ENCODE measurements at places on chromosomes 3 and 15. TPM values are rescaled to one million over a fixed set of nuclear protein-coding genes. Genes with fewer than 3 reads are reported as not detected.

The SLC27A2 gene
- 1.6 TPM for total RNA-seq

The OXTR gene
- 4.2 TPM for total RNA-seq

The FAM98B gene
- total RNA-seq = 8.9 TPM

The RSRC1 gene
- 26.9 TPM for total RNA-seq

The EXOSC7 gene
- total RNA-seq = 96.3 TPM

GRCh38 chr15:75043509-75044257, 20.3 kb downstream of the PPCDC start:
- DNase-seq = no peak

DNA sequence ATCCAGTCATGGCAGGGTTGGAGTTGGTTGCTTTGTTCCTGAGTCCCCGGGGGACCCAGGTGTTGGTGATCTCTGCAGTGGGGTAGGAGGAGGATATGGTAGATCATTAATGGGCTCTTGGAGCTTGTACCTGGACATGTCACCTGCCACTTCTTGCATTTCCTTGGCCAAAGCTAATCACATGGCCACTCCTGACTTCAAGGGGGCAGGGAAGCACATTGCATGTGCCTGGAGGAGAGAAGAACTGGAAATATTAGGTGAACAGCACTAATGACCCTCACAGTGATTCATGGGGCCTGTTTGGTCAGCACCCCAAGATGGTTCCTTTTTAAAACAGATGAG, 87.1 kb upstream of the MYZAP start:
- DNase-seq = no peak

DNA sequence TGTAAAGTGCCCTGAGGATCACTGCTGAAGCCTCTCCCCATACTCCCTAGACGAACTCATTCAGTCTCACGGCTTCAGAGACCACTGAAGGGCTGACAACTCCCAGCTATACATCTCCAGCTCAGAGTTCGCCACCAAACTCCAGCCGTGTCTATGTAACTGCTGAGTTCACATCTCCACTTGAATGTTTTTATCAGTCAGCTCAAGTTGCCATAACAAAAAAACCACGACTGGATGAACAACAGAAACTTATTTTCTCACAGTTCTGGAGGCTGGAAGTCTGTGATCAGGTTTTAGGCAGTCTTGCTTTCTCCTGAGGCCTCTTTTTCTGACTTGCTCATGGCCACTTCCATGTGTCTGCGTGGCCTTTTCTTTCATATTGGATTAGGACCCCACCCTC, 223.0 kb upstream of the LRRFIP2 start:
- DNase-seq = no peak

DNA sequence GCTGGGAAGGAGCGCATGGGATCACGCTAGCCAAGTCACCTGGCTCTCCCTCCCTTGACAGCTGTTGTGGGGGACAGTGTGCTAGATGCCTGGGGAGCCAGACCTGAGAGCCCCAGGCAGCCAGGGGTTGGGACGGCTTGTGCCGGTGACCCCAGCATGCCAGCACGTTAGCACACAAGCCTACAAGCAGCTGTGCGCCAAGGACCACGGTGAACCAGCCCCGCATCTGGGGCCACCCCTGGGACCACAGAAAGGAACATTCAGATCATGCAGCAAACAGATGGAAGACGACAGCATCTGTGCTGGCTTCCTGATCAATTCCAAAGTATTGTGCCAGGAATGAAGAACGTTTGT, 64.8 kb downstream of the NTRK3 start:
- no peak for DNase-seq

GRCh38 chr3:122890077-122890719, 95.3 kb downstream of the SLC49A4 start:
- peak; percentile 58 for DNase-seq

- no peak for DNase-seq
Measured at GRCh38 chr15:59002418-59002859, 15.0 kb downstream of the RNF111 start.

DNA sequence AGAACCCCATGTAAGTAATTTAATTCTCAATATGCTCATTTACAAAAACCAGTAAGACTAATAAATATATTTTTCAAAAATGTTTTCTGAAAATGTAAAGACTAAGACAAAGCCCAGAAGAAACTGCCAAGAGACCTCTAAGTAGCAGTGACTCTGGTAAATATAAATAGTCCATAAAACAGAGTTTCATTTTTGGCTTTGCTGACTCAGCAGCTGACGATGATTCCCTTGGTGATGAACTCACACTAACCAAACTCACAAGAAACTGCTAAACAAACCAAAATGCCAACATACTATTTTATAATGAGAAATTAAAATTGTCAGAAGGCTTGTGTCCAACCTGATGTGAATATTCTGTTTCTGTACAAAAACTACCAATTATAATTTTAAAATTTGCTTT, 31.5 kb upstream of the IMPG2 start:
- DNase-seq = no peak

DNA sequence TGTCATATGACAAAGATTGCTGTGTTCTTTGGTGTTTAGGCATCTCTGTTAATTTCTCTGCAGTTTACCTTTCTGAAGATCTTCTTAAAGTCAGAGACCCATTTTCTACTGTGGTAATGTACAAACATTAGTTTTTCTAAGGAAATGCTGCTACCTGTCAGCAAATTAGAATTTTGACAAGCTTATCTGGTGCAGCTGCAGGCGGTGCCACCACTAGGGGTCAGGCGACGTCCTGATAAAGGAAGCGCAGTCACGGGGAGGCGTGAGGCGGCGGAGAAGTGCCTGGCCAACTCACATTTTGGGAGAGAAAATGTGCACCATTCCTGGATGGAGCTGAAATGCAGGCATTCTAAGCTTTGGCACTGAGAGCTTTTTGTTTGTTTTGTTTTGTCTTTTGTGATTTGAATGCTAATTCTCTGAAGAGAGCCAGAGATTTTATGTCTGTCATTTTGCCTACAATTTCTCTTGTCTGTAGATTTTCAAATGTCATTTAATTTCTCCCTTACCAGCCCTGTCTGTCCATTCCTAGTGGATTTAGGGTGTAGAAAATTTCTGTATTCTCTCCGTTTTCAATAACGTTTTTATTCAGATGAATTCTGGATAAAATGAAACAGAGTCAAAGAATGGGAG, 24.9 kb upstream of the SIAH2 start:
- peak; percentile 66 for DNase-seq

DNA sequence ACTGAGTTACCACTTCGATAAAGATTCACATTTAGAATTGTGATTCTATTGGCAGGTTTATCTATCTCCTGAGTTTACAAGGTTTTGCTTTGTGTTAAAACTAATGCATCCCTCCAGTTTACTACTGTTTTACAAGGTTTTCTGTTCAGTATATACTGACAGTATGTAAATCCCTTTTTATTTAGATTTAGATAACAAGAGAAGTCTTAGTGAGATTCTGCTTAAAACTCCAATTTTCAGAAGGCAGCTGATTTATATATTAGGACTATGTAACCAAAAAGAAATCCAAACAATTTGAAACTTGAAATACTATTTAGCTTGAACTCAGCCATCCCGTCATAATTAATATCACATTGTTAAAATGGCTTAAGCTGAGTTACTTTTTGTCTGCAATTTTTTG, 619.2 kb downstream of the NAALADL2 start:
- DNase-seq = no peak

- no peak for DNase-seq
Measured at GRCh38 chr15:37536967-37537605, 397.4 kb upstream of the TMCO5A start.

GRCh38 chr15:45471151-45471550, 51.4 kb downstream of the SLC30A4 start:
- no peak for DNase-seq

DNA sequence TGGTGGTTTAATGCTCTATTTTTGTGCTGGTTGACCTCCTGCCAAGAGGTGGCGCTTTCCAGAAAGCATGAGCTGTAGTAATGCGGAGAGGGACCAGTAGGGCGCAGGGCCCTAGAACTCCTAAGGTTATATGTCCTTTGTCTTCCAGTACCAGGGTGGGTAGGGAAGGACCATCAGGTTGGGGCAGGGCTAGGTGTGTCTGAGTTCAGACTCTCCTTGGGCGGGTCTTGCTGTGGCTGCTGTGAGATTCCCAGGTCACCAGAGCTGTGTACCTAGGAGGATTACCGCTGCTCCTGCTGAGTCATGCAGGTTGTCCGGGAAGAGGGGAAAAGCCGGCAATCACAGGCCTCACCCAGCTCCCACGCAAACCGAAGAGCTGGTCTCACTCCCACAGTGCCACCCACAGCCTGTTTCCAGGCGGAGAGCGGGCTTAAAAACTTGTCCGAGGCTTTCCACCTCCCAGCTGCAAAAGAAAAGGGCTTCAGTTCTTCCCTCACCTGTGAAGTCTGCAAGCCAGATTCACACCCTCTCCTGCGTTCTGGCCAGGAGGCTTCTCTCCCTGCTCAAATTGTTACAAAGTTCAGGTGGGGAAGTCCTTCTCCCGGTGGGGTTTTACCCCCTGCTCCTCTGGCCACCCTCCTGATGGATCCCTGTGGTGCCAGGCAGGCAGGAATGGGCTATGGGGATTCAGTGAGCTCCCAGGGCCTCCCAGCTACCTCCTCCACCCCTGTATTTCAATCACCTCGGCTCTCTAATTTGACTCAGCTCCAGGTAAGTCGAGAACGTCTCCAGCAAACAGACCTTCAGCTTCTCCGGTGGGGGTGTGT, 37.7 kb upstream of the BCHE start:
- DNase-seq = no peak

DNA sequence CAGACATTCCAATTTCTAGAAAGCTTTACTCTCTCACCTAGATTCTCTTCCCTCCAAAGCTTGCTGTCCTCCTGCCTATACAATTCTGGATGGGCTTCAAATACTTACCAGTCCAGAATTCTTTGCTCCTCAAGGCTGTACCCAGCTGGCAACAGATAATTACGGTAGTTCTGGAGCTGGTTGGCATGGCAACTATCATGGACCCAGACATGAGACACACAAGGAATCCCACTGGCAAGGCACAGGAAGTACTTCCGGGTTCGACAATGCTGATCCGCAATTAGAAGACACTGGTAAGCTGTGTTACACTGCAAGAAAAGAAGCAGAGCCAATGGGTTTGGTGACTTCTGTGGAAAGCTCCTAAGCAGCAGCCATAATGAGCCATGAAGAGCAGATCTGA, 37.9 kb downstream of the TUBGCP4 start:
- DNase-seq = no peak
